ENCODE measurements at places on chromosomes 4 and X.

GRCh38 chrX:39928704-39929378, 168.9 kb downstream of the BCOR start:
- DNase-seq = no peak

DNA sequence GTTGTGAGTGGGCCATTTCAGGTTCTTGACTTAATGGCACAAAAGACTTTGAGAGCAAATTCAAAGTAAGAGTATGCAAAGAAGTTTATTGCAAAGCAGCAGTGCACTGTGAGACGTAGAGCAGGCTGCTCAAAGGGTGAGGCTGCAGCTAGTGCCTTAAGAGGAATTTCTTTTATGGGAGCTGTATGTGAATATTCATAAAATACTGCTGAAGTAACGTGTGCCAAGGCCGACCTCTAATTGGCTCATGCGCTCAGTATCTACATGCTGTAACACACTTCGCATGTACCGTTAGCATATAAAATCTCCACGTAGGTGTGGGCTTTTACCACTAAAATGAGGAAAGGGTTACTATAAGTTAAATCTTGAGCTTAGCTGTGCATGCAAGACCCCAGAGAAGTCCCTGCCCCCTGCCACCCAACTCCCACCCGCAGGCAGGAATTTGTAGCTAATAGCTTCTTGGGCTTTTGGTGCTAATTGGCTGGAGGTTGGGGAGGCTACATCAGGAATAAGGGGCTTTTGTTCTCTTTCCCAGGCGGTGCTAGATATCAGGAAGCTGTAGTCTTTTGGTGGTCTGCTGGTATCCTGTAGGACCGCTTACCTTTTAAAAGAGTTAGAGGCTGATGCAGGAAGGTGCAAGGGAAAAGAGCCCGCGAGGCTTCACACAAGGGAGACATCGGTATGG, 47.6 kb downstream of the FSTL5 start:
- no peak for DNase-seq

GRCh38 chrX:105297041-105297440, 76.5 kb upstream of the TEX13A start:
- no peak for DNase-seq

GRCh38 chr4:7281691-7282665, 89.6 kb downstream of the SORCS2 start:
- no peak for DNase-seq

DNA sequence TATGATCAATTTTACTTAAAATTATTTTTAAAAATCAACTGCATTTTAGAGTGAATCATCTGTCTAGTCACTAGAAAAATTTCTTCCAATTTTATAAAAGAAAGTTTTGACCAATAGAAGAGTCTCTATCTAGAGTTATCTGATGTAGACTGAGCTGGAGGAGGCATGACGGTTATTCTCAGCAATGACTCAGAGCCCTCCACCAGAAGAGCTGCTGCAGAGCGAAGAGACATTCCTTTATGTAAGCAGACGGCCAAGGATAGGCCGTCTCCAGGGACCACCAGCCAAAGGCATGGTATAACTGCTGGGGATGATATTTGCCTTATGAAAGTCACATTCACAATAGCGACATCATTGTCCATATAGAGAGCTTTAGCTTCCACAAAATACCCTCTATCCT, 23.0 kb downstream of the LDB2 start:
- no peak for DNase-seq

DNA sequence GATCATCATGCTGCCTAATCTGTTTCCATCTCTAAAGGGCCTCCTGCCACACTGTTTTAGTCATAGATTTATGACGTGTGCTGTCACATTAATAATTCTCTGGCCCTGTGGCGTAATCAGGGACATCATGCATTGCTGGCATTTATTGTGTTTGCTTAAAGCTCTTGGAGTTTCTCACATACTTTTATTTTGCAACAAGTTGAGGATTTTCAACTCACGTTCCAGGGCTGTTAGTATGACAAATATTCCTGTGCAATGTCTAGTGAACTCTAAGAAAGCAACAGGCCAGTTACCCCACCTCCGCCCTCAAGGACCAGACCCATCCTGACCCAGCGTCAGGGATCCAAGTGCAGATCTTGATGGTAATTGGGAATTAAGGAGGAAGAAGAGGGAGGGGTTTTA, 7.8 kb upstream of the PIGA start:
- DNase-seq = no peak

DNA sequence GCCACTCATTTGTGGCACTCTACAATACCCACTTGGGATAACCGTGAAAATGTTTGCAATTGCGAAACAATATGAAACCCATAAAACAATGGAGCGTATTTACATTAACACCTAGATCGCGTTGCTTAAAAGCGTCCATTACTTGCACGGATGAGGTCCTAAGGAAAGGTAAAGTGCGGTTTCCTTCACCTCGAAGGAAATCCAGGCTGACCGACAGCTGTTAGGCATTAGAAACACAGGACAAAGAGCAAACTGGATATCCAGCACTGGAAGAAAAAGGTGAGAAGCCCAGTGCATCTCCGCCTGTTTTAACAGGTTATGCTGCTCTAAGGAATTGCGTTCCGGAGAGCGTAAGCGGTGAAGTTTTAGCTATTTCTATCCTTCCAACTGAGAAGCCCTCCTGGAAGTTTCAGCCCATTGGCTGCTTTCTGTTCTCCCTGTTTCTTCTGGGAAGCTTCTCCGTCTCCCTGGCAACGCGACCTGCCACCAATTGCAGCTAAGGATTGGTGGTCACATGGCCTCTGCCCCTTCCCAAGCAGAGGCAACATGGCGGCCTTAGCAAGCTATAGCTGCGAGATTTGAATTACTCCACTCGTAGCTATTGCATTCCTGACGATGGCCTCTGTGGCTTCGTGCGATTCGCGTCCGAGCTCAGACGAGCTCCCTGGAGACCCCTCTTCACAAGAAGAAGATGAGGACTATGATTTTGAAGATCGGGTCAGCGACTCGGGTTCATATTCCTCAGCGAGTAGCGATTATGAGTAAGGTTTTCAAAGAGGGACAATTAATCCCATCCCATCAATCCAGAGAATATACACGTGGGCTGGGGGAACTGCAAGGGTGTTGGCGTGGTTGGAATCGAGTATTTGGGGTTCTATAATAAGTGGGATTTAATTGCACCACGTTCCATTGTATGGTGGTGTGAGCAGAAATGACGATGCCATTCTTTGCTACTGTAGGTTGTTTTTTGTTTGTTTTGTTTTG, at the start of gene INTU:
Gene INTU (plus strand): TSS at position 538 of the 984 bp plus-strand sequence. CDS start 78 bp downstream, at position 616.
- DNase-seq = peak; percentile 98

DNA sequence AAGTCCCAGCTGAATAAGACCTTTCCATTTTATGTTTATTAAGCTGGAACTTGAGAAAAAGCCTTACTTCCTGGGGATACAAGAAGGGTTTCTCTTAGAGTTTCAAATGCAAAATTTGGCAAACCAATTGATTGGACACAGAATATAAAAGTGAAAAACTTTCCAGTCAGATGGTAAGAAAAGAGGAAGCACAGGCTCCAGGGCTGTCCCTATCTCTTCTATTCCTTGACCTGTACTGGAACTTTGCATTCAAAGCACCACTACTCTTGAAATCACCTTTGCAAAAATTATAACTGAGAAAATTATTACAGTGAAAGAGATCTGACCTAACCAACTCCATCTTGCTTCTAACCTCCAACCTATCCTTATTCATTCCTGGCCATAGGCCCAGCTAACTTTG, 11.7 kb downstream of the PROM1 start:
- no peak for DNase-seq

DNA sequence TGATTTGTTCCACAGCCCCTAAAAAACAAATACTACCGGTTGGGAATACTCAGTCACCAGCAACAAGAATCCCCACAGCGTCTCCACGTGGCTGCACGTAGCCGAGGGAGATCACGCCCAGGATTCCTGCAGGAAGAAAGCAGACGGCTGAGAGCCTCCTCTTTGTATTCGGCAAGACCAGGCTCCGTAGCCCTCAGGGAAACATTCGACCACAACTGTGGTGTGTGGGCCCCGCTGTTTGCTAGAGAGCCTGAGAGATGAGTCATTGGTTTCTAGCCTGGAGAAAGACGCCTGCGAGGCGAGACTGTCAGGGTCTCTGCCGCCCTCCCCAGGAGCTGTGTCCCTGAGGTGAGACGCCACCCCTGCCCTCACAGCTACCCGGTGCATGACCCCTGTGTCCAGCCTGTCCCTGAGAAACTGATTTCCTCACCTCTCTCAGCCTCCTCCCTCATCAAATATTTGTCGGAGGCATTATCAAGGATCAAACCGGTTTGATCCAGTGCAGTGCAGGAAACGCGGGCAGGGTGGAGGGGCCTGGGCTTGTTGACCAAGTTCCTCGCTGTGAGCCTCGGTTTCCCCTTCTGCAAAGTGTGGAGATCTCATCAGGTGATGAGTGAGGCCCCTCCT, 4.7 kb upstream of the S100P start:
- DNase-seq = peak; percentile 95

DNA sequence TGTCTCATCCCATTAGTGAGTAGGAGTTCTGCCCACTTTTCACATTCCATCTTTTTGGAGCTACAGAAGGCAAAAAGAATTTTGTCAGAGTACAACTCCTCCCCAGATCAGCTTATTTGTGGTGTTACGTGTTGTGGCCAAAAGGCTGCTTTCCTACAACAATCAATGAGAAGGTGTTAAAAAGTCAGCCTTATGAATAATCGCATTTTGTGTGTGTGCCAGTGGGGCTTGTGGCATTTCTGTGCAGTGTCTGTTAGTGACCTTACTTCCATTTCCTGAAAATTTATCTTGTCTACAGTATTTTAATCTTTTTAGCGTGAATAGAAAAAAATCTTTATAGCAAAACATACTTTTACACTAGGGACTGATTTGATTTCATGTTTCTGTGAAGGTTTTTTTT, 458.3 kb upstream of the LCORL start:
- no peak for DNase-seq

- no peak for DNase-seq
Observed at GRCh38 chrX:153214934-153215333, 35.9 kb downstream of the MAGEA1 start.
